Neural crest cell (in vitro differentiated cells): ENCODE measurements at places on chromosomes 16 and 17.

DNA sequence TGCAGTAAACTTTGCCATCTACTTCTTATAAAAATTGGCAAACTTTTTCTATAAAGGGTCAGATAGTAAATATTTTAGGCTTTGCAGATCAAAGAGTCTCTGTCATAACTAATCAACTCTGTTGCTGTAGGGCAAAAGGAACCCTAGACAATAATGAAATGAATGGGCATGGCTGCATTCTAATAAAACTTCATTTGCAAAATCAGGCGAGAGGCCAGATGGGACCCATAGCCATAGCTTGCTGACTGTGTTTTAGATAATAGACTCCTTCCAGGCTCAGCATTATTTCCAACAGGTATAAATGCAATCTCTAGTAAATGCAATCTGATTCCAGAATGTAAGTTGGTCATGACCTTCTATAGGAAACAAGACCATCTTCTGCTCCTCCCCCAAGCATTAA lies 490.7 kb downstream of the TOX3 start:
- no peak overlapping the region for H3K4me3 ChIP-seq
- H3K27me3 ChIP-seq: no peaks in the 10 kb centered on the region
- H3K36me3 ChIP-seq: no peaks in the 10 kb centered on the region
- DNase-seq: no peak
- H3K27ac ChIP-seq: no peak overlapping the region

DNA sequence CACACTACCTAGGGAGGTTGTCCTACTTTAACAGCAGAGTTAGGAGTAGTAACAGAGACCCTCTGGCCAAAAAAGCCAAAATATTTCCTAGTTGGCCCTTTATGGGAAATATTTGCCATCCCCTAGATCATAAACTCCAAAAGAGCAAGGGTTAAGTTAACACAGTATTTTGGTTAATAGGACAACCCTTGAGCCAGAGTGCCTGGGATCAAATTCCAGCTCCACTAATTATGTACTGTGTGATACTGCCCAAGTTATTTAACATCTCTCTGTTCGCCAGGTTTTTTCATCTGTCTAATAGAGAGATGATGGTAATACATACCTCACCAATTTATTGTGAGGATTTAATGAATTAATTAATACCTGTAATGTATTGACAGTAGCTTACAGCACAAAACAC lies 767.4 kb downstream of the KCNJ2 start:
- no peak overlapping the region for H3K4me3 ChIP-seq
- no peaks in the 10 kb centered on the region for H3K36me3 ChIP-seq
- DNase-seq: no peak
- peaks cover 8% of the 10 kb centered on the region for H3K4me1 ChIP-seq
- H3K27ac ChIP-seq: no peak overlapping the region

DNA sequence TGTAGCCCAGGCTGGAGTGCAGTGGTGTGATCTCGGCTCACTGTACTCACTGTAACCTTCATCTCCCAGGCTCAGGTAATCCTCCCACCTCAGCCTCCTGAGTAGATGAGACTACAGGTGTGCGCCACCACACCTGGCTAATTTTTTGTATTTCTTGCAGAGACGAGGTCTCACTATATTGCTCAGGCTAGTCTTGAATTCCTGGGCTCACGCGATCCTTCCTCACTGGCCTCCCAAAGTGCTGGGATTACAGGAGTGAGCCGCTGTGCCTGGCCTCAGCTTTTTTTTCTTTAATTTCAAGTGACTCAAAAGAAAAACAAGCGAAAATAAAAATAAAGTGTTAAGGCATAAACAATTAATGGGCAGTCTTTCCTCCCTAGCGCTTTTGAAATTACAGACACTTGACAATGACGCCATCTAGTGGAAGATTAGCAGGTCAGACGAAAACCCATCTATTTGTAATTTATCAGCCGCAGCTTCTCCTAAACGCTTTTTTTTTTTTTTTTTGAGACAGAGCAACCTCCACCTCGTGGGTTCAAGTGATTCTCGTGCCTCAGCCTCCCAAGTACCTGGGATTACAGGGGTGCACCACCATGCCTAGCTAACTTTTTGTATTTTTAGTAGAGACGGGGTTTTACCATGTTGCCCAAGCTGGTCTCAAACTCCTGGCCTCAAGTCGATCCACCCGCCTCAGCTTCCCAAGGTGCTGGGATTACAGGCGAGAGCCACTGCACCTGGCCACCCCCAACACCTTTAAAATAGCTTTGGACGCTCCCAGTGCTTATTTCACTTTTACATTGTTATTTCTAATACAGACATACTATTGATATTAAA lies 28.1 kb upstream of the PECAM1 start:
- H3K4me1 ChIP-seq: no peaks in the 10 kb centered on the region
- H3K27me3 ChIP-seq: peaks cover under 1% of the 10 kb centered on the region
- no peak overlapping the region for H3K27ac ChIP-seq
- DNase-seq: no peak
- no peak overlapping the region for H3K4me3 ChIP-seq

GRCh38 chr17:27747462-27748359 lies 52.6 kb downstream of the NOS2 start:
- no peak for DNase-seq
- H3K27ac ChIP-seq: no peak overlapping the region
- H3K36me3 ChIP-seq: no peaks in the 10 kb centered on the region
- no peaks in the 10 kb centered on the region for H3K27me3 ChIP-seq
- H3K4me1 ChIP-seq: no peaks in the 10 kb centered on the region

GRCh38 chr17:57605675-57606105 lies 139.4 kb downstream of the CCDC182 start:
- no peak overlapping the region for H3K4me3 ChIP-seq
- no peaks in the 10 kb centered on the region for H3K36me3 ChIP-seq
- peak overlapping the region; percentile 79 for H3K27ac ChIP-seq
- peaks cover 46% of the 10 kb centered on the region for H3K4me1 ChIP-seq
- no peak for DNase-seq
- H3K27me3 ChIP-seq: no peaks in the 10 kb centered on the region

DNA sequence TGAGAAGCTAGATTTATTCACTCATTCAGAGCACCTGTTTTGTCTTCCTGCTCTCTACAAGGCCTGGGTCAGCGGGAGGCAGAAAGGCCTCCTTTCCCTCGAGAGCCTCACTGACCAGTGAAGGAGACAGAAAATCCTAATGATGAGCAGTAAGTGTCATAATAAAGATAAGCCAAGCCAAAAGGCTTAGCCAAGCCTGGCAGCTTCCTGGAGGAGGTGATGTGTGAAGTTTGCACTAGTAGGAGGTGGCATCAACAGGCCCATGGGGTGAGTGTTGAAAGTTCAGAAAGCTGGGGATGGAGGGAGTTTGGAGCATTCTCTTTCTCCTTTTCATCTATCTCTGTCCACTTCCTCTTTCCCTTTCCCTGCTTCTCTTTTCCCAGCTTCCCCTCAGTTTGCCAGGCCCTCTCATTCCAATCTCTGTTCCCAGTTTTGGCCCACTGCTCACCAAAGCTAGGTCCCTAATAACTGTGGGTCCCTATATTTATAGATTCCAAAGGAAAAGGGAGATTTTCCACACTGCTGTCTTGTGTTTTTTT lies 16.5 kb upstream of the SPNS3 start:
- peaks cover 3% of the 10 kb centered on the region for H3K4me1 ChIP-seq
- H3K36me3 ChIP-seq: no peaks in the 10 kb centered on the region
- no peaks in the 10 kb centered on the region for H3K27me3 ChIP-seq
- H3K4me3 ChIP-seq: no peak overlapping the region
- H3K27ac ChIP-seq: peak overlapping the region; percentile 8
- DNase-seq: no peak

GRCh38 chr17:16477255-16477654 lies 14.7 kb downstream of the LRRC75A start:
- no peaks in the 10 kb centered on the region for H3K27me3 ChIP-seq
- DNase-seq: no peak
- H3K4me1 ChIP-seq: peaks cover 11% of the 10 kb centered on the region
- no peaks in the 10 kb centered on the region for H3K36me3 ChIP-seq
- no peak overlapping the region for H3K4me3 ChIP-seq
- no peak overlapping the region for H3K27ac ChIP-seq

GRCh38 chr17:44417553-44417952 lies 28.1 kb upstream of the ITGA2B start:
- no peaks in the 10 kb centered on the region for H3K27me3 ChIP-seq
- no peak overlapping the region for H3K4me3 ChIP-seq
- no peaks in the 10 kb centered on the region for H3K4me1 ChIP-seq

GRCh38 chr16:72705801-72706200 lies 342.1 kb downstream of the ZFHX3 start:
- no peak overlapping the region for H3K4me3 ChIP-seq
- H3K27me3 ChIP-seq: no peaks in the 10 kb centered on the region
- H3K4me1 ChIP-seq: peaks cover 11% of the 10 kb centered on the region
- H3K27ac ChIP-seq: peak overlapping the region; percentile 81
- peaks cover 9% of the 10 kb centered on the region for H3K36me3 ChIP-seq
- DNase-seq: no peak

GRCh38 chr17:78676412-78677302 lies 99.5 kb upstream of the DNAH17 start:
- H3K36me3 ChIP-seq: no peaks in the 10 kb centered on the region
- peaks cover 1% of the 10 kb centered on the region for H3K4me1 ChIP-seq
- H3K27ac ChIP-seq: no peak overlapping the region
- H3K27me3 ChIP-seq: no peaks in the 10 kb centered on the region
- DNase-seq: no peak
